ENCODE measurements at places on chromosomes 7 and 10.

GRCh38 chr7:34544621-34545020 lies 113.4 kb upstream of the NPSR1 start:
- no peak for DNase-seq

- DNase-seq = no peak
Observed at GRCh38 chr7:80070391-80070790, 64.2 kb upstream of the GNAI1 start.

GRCh38 chr7:154950960-154951359 lies 52.0 kb downstream of the PAXIP1 start:
- DNase-seq = no peak

GRCh38 chr7:34061149-34061548 lies 155.8 kb downstream of the BMPER start:
- DNase-seq = no peak

GRCh38 chr7:124930655-124931597 lies 1.3 kb upstream of the POT1 start:
- no peak for DNase-seq

DNA sequence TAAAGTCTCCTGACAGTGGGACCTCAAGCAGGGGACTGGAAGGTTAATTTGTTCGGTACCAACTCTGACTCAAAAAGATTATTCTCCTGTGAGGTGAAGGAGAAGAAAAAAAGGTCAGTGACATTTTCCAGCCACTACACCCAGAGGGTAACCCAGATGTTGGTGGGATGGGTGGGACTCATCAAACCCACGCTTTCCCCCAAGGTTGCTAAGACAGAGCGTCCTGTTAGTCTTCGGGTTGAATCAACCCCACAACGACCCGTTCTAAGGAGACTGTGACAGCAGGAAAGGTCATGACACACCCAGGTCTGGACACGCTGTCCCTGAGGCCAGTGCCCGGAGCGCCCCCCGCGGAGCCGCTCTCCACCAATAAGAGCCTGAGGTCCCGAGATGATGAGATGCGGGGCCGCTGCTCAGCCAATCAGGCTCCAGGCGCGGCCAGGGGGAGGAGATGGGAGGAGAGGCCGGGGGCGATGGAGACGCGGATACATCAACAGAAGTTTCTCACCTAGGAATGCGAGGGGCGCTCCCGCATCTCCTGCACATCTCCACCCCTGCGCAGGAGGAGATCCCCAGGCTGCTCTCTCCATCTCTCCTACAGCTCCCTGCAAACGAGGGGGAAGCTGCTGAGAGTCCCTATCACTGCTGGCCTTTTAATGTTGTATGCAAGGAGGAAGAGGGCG lies at the start of gene WNT16:
TSS of gene WNT16 (plus strand) at position 493 of the 683 bp plus-strand sequence. CDS start 293 bp downstream, outside the sequence.
- no peak for DNase-seq

All from COR-L47 (cell line).